ENCODE measurements at places on chromosomes 2 and 18. TPM values are rescaled to one million over a fixed set of nuclear protein-coding genes. Genes with fewer than 3 reads are reported as not detected.

DNA sequence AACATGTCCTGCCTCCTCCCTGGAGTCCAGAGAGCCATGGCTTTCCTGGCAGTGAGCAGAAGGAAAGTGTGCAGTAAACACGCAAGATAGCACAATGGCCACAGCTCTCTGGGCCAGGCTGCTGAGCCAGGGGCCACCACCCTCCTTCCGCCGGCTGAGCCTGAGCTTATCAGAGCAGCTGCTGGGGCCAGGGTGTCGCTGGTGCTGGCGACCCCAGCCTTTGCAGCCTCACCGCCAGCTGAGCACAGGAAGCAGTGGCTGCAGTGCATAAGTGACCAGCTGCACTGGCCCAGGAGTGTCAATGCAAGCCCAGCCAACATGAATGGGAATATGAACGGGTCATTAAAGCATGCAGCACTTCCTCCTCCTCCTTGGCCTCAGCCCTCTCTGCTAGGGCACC lies 172.0 kb downstream of the ZFP36L2 start:
- peaks cover 21% of the 10 kb centered on the region for H3K27me3 ChIP-seq
- peaks cover 22% of the 10 kb centered on the region for H3K4me1 ChIP-seq
- H3K27ac ChIP-seq = no peak overlapping the region

DNA sequence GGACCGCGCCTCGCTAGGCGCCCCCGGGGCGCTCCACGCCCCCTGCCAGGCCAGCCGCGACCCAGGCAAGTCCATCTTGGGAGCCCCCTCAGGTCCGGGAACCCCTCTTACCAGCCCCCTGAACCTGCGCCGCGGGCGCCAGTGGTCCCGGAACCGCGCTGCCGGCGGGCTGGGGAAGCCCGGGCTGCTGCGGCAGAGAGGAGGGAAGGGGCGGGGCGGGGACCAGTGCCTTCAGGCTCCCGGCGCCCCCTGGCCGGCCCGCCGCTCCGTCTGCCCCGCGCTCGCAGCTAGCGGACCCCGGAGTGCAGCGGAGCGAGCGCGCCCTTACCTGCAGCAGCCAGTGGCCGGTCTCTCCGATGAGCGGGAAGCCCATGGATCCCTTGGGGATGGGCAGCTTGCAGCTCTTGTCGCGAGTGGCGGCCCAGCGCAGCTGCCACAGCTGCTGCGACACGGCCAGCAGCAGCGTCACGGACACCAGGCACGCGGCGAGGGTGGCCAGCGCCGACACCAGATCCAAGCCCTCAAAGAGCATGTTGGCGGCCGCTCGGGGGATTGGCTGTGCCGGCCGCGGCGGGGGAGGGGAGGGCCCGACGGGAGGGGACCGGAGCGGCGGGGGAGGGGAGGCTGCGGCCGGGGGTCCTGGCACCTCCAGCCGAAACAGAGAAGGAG lies at the start of gene CYP26B1:
Gene CYP26B1 (minus strand): TSS at position 560 of the 669 bp plus-strand sequence. CDS start 28 bp downstream, at position 532.
- peak; percentile 40 for DNase-seq
- H3K36me3 ChIP-seq = peaks cover 6% of the 10 kb centered on the region
- peaks cover 28% of the 10 kb centered on the region for H3K4me1 ChIP-seq
- peak within 1 kb of the TSS; percentile 13 for H3K27ac ChIP-seq
- H3K27me3 ChIP-seq = peaks cover 70% of the 10 kb centered on the region
- H3K4me3 ChIP-seq = peak within 1 kb of the TSS; percentile 79

Gene VWC2L
- not detected for total RNA-seq

DNA sequence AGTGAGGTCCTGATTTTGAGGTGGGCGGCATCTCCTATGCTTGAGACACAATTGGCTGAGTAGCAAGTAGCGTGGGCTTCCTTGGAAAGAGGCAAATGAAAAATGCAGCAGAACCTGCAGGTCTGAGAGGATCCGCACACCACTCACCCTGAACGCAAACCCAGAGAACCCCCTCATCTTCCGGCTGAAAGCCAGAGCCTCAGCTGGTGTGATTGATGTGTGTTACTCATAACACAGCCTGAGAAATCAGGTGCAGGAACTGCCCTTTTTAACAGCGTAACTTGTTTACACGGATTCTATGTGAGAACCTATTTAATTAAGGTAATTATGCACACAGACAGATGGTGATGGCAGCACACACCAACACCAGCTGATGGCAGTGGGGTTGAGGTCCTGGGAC lies 123.4 kb downstream of the MRO start:
- DNase-seq = no peak
- H3K4me3 ChIP-seq = no peak overlapping the region
- no peak overlapping the region for H3K27ac ChIP-seq
- H3K36me3 ChIP-seq = no peaks in the 10 kb centered on the region
- H3K4me1 ChIP-seq = no peaks in the 10 kb centered on the region

DNA sequence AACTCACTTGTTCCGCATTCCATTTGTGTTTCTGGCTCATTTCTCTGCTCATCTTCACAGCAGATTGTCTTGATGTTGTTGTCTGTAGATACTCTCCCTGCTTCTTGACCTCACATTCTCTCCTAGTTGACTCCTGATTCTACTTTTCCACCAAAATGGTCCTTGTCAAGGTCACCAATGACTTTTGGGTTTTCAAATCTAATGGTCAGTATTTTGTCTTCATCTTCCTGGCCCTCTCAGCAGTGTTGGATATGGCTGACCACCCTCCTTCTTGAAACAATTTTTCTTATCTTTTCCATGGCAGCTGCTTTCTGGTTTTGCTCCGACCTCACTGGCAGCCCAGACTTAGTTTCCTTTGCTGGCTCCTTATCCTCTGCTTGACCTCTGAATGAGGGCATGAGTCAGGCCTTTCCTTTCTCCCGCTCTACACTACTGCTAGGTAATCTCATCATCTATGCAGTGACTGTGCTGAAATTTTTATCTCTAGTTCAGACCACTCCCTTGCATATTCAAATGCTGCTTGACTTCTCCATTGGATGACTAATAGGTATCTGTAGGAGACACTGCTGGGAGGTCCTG lies 386.6 kb upstream of the SPRED2 start:
- H3K4me3 ChIP-seq = no peak overlapping the region
- H3K4me1 ChIP-seq = no peaks in the 10 kb centered on the region
- H3K36me3 ChIP-seq = no peaks in the 10 kb centered on the region
- no peak for DNase-seq
- H3K27ac ChIP-seq = no peak overlapping the region

GRCh38 chr2:114651933-114652332 lies 209.5 kb downstream of the DPP10 start:
- no peak for DNase-seq
- H3K4me1 ChIP-seq = no peaks in the 10 kb centered on the region
- H3K27me3 ChIP-seq = no peaks in the 10 kb centered on the region
- H3K4me3 ChIP-seq = no peak overlapping the region
- H3K27ac ChIP-seq = no peak overlapping the region
- H3K36me3 ChIP-seq = no peaks in the 10 kb centered on the region

Data from activated naive CD8-positive, alpha-beta T cell treated with anti-CD3 and anti-CD28 coated beads, Interleukin-2, amount 10 ng/mL, durations not matched to agents 7 days and 5 days (primary cell).